Activated gamma-delta T cell treated with anti-CD3 and anti-CD28 coated beads, Interleukin-2, amount 50 U/mL, for 16 hours (primary cell): ENCODE measurements at places on chromosomes 5 and 9.

GRCh38 chr5:22709743-22710142, 143.4 kb downstream of the CDH12 start:
- no peak for DNase-seq

- no peak for DNase-seq
These were observed 36.6 kb downstream of the MRPL36 start for GRCh38 chr5:1762883-1763547.

- no peak for DNase-seq
These were observed 25.6 kb upstream of the ARRDC3 start for GRCh38 chr5:91408710-91409109.

DNA sequence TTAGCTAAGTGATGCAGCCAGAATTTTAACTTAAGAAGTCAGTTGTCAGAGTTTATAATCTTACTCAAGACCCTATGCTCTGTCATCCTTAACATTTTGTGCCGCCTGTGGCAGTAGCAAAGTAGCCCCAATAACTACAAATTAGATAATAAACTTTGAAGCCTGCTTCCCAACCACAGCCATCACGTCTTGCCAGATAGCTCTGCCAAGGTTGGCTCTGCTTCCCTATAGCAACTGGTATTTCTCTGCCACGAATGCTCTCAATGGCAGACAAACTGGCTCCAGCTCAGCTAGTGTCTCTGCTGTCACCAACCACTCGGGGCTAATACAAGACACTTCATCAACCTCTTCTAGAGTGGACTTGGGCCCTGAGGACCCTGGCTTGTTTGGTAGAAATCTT, 576.1 kb downstream of the CDH12 start:
- no peak for DNase-seq

DNA sequence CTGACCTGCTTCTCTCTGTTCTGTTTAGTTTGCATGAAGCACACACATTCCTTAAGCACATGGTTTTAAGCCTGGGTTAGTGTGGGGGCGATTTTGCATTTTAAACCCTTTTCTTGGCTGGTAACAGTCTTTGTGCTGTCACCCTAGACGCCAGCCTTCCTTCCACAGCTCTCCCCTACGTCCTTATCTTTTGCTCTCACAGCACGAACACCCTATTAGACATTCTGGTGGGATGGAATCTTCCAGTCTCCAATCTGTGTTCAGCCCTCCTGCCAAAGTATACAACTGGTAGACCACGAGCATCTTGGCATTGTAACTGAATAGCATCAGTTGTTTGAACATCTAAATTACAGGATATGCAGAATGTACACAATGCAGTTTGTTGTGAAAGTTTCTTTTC, 316.9 kb upstream of the IRX2 start:
- DNase-seq, result no peak

DNA sequence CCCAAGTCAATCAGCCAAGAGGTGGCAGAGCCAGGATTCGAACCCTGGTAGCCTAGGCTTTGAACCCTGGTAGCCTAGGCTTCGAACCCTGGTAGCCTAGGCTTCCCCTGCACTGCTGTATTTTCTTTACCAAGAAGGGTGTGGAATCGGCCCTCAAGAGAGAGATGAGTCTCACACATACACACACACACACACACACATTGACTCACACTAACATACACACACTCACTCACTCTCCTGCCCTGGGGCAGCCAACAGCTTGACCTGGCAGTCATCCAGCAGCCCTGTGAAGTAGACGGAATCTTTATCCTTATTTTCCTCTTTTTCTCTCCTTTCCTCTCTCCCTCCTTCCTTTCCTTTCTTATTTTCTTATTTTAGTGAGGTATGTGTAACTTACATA, 55.4 kb upstream of the RPL26L1 start:
- no peak for DNase-seq

GRCh38 chr5:154197801-154198491, 7.4 kb downstream of the GALNT10 start:
- peak; percentile 53 for DNase-seq

DNA sequence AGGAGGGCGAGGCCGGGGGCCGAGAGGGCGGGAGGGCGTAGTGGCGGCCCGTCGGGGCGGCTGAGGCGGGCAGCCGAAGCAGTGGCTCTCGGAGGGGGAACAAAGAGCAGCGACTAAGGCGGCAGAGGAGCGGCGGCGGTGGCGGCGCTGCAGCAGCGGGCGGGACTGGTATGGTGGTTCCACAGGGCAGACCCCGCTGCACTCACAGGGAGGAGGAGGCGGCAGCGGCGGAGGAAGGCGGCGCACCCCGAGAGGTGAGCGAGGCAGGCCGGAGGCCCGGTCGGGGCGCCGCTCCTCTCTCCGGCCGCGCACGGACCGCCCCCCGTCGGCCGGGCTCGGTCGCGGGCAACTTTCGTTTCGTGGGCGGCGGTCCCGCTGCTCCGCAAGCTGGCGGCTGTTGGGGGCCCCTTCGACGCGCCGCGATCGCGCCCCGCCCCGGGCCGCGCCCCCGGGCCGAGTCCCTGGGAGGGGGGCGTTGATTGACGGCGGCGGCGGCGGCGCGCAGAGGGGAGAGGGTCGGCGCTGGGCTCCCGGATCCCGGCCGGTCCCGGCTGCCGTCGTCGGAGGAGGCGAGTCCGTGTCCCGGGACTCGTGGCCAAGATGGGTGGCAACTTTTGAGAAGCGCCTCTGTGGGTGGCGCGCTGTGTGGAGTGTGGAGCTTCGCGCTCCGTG, 467 bp downstream of the CNOT6 start:
- peak; percentile 37 for DNase-seq

- no peak for DNase-seq
These were observed 82.3 kb downstream of the SECISBP2 start for GRCh38 chr9:89400403-89401116.
